Smooth muscle cell of the coronary artery (primary cell): ENCODE measurements at places on chromosomes 2 and 18. TPM values are rescaled to one million over a fixed set of nuclear protein-coding genes. Genes with fewer than 3 reads are reported as not detected.

The ANKRD30BL gene
- not detected in 2 replicates for total RNA-seq

The TMSB10 gene
- total RNA-seq: 2,721 and 14,913 TPM in 2 replicates

The SERPINB2 gene
- total RNA-seq: 0.23 TPM in 1 of 2 replicates, not detected in the other

The ADD2 gene
- under 0.01 and 0.35 TPM in 2 replicates for total RNA-seq

The C2orf80 gene
- not detected in 2 replicates for total RNA-seq

The ATP6V1B1 gene
- 0.45 and 0.94 TPM in 2 replicates for total RNA-seq

The HIBCH gene
- total RNA-seq: 11.0 and 11.8 TPM in 2 replicates

The NPHP1 gene
- total RNA-seq: 3.6 and 7.5 TPM in 2 replicates

The ATF2 gene
- total RNA-seq: 34.3 and 51.2 TPM in 2 replicates

The SUPT7L gene
- total RNA-seq: 14.4 and 17.9 TPM in 2 replicates

The TLX2 gene
- not detected in 2 replicates for total RNA-seq

The PNPT1 gene
- total RNA-seq: 24.0 and 26.8 TPM in 2 replicates
